ENCODE measurements at places on chromosomes 11 and 22. TPM values are rescaled to one million over a fixed set of nuclear protein-coding genes. Genes with fewer than 3 reads are reported as not detected.

Gene DEFB131B
- polyA plus RNA-seq, result not detected

Gene HEPHL1
- not detected for polyA plus RNA-seq

Gene MOGAT2
- polyA plus RNA-seq, result not detected

Gene DGAT2
- 23.7 TPM for polyA plus RNA-seq

Gene GAB4
- not detected for polyA plus RNA-seq

Gene FOLR3
- polyA plus RNA-seq, result not detected

Gene TNNT3
- polyA plus RNA-seq, result 0.92 TPM

Gene SCARF2
- 38.0 TPM for polyA plus RNA-seq

Gene MMP11
- polyA plus RNA-seq, result 61.1 TPM

Gene RBFOX2
- polyA plus RNA-seq, result 399 TPM

Gene OR51I1
- polyA plus RNA-seq, result not detected

Data from cardiac muscle cell (in vitro differentiated cells and primary cell).